ENCODE measurements at places on chromosomes 6 and 20.

- peak; percentile 45 for DNase-seq
Measured at GRCh38 chr6:41367700-41368099, 32.3 kb downstream of the NCR2 start.

DNA sequence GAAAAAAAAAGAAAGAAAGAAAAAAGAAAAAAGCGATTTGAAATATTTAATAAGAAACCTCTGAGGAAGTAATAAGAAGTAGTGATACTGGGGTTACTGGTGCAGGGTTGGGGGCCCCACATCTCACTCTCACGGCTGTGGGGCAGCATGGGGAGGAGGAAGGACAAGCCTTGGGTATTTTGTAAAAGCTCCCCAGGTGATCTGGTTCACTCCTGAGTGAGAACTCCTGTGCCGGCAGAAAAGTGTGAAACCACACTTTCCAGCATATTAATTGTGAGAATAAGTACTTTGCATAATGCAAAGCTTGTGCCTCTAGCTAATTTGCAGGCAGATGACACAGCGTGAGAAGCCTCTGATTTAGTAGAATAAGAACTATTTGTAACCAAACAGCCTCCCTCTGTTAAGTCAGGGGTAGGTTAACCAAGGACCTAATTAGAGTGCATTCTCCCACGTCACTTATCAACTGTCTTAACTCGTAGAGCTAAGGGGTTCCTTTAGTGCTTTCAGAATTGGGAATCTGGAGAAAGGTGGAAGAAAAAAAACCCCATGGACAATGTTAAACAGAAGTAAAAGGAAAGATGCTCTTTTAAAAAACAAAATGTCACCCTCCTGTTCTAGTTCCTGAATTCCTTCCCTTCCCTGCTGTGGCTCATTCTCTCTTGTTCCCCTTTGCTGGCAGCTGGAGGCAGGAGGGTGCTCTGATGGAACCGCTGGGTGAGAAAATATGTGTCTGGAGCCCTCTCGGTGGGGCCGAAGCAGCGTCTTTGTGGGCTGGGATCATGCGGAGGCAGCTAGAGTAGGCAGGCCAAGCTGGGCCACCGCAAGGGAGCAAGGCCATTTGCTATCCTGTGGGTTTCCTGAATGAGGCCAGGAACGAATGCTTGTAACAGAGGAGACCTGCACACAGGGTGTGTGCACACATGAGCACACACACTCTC, 108.7 kb downstream of the FYN start:
- DNase-seq = no peak

DNA sequence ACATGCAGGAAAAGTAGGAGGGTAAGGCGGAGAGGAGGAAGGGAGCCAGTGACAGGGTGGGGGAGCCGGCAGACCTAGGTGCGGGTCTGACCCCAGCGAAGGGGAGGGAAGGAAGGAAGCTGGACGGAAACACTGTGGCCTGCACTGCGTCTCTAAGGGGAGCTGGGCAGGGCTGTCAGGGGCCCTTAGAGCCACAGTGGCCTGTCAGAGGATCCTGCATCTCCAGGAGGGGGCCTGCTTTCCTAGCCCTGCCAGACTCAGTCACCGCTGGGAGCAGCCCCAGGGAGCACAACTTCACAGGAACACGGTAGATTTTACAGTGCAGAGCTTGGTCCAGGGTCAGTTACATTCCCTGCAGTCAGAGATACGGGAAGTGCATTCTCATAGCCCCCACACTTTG, 118.2 kb downstream of the PACRG start:
- DNase-seq = no peak

DNA sequence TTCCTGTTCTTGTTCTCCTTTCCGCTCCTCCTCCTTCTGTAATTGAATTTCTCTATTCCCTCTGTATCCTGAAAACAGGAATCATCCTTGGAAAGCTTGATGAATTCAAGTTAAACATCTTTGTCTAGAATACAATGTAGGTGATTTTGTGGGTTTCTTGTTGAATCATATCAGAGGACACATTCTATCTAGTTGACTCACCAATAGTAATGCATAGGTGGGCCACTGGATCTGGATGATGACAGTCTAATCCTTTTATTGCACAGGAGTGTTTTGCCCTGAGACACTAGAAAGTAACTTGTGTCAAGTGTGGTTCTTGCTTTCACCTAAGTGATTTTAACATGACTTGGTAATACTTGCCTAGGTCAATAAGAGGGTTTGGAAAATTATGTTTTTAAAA, 164.3 kb downstream of the RFPL4B start:
- no peak for DNase-seq

DNA sequence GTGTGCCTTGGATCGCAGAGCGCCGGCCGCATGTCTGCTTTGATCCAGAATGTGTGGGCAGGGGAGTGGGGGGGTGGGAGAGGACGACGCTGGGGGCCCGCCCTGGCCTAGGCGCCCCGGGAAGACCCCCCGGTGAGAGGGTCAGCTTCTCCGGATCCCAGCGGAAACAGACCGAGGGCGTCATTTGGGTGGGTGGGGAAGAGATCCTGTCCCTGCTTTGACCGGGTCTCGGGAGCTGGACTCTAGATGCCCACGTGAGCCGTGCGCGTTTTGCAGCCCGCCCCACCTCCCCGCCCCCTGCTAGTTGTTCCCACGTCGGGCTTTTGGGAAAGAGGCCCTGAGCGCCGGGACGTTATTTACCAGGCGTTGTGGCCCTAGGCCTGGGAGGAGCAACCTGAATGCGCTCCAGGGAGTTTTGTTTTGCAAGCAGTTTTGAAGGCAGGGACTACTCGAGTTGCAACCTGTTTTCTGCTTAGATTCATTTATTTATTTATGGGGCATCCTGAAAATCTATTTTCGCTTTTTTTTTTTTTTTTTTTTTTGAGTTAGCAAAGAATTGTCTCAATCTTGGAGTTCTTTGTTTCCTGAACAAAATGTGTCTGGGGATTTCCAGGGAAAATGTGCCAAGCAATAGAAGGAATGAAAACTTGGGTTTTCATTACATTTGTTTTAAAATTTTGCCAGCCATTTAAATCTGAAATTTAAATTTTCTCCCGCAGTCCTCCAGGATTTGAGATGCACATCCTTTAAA, 1.6 kb downstream of the DSP start:
- no peak for DNase-seq

DNA sequence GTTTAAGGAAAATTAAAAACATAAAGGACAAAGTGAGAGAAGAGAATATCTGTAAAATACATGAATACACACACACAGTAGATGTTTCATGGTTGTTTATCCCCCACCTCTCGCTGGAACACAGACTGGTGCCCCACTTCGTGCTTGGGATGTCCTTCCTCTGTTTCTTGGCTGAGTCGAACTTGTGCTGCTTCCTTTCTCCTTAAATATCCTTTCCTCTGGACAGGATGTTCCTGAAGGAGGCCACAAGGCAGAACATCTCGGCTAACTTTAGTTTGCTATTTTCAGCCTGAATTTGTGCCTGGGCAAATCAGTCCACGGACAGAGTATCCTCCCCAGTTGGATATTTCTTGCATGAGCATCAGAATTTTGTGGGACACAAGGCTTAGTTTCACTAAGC, 54.7 kb upstream of the ZMYND8 start:
- DNase-seq = no peak

- peak; percentile 19 for DNase-seq
Measured at GRCh38 chr20:341682-342081, 5.2 kb upstream of the NRSN2 start.

DNA sequence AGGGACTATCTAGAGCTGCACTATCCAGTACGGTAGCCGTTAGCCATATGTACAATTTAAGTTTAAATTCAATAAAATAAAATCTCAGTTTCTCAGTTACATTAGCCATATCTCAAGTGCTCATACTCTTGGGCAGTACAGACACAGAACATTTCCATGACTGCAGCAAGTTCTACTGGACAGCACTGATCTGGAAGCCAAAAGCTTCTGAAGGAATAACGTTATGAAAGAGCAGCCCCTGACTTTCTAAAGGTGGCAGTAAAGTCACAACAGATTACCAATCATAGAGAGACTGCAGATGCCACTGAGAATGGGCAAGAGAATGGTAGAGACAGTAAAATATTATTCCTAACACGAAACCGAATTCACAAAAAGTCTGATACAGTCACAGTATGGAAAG, 36.8 kb downstream of the NDRG3 start:
- DNase-seq = no peak

DNA sequence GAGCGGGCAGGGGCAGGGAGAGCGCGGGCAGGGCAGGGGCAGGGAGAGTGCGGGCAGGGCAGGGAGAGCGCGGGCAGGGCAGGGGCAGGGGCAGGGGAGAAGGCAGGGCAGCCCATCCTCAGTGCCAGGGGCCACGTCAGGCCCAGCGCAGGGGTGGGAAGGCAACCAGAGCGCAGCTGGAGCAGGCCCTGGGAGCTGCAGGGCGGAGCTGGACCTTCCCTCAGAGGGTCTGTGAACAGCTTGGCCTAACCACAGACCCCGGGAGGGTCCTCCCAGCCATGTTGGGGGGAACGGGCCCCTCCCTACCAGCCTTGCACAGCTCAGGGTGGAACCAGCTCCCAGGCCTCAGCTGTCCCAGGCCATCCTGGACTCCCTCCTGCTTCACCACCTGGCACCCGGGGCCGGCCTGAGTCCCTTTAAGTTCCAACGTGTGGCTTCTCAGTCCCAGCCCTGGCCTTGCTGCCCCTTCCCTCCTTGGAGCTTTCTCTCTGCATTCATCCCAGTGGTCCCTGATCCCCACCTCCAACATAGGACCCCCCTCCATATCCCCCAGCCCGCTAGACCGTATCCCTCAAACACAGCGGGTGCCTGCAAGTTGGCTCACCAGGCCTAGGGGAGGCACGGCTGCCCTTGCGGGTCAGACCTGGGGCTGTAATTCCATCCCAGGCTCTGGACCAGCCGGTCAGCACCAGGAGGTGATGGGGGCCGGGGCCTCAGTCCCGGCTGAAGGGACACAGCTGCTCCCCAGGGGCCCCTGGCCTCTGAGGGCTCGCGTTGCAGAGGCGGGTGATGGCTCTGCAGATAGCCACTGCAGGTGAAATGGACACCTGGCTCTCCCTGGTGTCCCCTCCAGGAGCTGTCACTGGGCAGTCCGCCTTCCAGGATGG, 5.6 kb upstream of the ZBTB46 start:
- no peak for DNase-seq

GRCh38 chr6:82987951-82988350, 77.7 kb downstream of the UBE3D start:
- DNase-seq = no peak

GRCh38 chr20:62367136-62367632, at the start of gene LAMA5:
TSS of gene LAMA5 (minus strand) at chr20:62367312. CDS start at chr20:62367245, 67 bp downstream.
- no peak for DNase-seq

GRCh38 chr6:157905590-157906342, 75.9 kb upstream of the SYNJ2 start:
- DNase-seq = no peak

DNA sequence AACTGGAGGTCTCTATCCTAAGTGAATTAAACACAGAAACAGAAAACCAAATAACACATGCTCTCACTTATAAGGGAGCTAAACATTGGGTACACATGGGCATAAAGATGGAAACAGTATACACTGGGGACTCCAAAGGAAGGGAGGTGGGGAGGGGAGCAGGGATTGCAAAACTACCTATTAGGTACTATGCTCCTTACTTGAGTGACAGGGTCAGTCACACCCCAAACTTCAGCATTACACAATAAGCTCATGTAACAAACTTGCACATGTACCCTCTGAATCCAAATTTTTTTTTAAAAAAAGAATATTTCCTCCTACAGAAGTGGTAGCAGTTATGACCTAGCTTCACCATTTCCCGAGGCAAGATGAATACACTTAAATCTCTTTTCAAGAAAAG, 49.5 kb upstream of the MYLIP start:
- no peak for DNase-seq

DNA sequence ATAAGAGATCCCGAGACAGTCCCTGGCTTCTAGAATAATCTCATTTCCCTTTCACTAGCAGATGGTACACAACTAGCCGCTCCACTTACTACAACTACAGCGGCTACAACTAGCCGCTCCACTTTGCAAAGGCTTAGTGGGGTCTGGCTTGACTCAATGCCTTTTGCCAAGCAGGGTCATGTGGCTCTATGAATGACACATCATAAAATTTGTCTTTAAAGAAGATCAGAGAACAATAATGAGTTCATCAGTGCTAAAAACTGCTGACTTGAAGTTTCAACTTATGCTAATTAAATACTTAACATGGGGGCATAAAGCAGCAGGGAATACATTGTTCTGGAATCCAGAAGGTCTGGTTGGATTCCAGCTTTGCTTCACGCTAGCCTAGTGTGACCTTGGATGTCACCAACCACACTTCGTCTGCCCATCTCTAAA, 2.0 kb upstream of the MICAL1 start:
- DNase-seq = no peak

DNA sequence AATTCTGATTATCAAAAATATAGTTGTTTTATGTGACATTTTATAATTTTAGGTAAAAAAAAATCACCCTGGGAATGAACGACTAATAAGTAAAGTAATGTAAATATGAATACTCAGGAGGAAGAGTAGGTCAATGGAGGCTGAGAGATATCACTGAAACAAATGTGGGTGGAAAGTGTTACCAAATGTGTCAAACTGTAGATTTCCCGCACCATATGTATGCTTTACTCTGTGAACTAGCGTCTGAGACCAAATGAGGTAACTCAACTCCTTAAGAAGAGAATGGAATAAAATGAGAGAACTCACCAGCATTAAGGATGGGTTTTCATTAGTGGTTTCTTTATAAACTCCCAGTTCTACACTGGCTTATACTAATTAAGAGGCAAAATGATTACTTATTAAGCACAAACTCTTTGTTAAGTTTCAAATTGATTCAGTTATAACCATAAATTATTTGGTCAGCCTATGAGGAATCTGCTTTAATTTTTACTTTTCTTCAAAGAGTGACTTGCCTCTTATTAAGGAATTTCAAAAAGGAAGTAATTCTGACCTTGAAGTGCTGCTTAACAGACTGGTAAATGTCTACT, 784.7 kb upstream of the GJE1 start:
- DNase-seq = no peak

GRCh38 chr20:33211817-33212424, 5.2 kb upstream of the BPIFA3 start:
- DNase-seq = peak; percentile 57

GRCh38 chr6:13011612-13012146, 295.1 kb downstream of the PHACTR1 start:
- no peak for DNase-seq

Data from AML-193 (cell line).